Fibroblast of skin of abdomen (primary cell): ENCODE measurements at places on chromosomes 4 and X.

DNA sequence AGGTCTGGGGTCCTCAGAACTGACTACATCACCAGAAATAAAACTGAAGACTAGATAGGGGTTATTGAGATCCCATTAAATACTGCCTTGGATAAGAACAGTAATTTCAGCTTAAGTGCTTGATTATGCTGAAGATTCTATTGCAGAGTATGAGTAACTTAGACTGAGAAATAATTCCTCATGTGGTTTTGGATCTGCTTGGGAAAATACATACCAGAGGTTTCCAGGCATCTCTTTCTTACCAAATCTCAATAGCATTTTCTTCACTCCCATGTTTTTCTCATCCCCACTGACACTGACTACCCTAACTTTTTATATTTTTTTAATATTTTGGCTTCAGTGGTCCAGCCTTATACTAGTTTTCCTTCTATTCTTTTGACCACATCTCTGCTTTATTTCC lies 92.0 kb upstream of the TEX13D start:
- peak; percentile 72 for DNase-seq

DNA sequence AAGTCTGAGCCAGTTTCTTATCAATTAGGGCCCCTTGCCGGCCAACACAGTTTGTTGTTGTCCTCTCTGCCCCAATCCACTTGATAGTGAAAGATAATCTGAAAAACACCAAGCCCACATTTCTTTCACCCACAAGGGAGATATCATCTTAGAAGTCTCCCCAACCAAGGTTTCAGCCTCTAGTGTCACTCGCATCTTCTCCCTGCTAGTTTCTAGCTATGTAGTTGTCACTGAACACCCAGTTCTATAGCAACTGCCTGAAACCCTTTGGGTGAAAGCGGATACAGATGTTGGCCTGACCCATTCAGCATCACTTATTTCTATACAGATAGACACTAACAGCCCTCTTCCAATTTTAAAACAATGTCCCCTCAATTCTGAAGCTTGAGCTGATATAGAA lies 116.3 kb downstream of the BMP15 start:
- DNase-seq, result no peak

DNA sequence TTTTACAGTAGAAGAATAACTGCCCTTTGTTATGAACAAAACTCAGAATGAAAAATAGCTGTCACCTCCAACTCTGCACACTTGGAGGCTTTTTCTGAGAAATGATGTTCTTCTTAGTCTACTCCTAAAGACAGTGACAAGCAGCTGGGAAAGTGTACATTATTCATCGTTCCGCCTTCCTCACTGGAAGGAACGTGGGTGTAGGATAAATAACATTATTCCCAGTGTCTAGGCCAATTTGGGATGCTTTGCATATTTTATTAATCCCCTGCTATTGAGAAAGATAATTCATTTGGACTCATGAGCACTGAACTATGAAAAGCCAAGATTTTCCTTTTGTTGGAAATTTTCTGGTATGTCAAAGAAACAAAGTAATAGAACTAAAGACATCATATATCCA lies 87.8 kb downstream of the VCX2 start:
- DNase-seq, result peak; percentile 77

DNA sequence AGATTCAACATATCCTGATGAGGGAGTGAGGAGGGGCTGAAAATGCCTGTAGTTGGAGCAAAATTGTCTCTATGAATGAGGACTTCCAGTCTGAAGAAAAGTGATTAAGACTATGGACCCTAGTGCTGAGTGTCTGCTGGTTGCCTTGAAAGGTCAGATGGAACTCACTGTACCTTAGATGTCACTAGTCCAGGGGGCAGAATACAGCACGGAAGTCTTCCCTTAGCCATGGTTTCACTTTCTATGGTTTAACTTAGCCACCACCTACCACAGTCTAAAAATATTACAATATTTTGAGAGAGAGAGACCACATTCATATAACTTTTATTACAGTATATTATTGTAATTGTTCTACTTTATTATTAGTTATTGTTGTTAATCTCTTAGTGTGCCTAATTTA lies 223.1 kb downstream of the FMR1NB start:
- no peak for DNase-seq

- DNase-seq, result no peak
Measured at GRCh38 chr4:102493794-102494193, 7.4 kb upstream of the NFKB1 start.
